ENCODE measurements at places on chromosomes 7 and 10.

- DNase-seq: no peak
These were observed 754.0 kb downstream of the KCNMA1 start for GRCh38 chr10:76883596-76883995.

GRCh38 chr7:147013825-147014224, 897.2 kb downstream of the CNTNAP2 start:
- DNase-seq: peak; percentile 27

DNA sequence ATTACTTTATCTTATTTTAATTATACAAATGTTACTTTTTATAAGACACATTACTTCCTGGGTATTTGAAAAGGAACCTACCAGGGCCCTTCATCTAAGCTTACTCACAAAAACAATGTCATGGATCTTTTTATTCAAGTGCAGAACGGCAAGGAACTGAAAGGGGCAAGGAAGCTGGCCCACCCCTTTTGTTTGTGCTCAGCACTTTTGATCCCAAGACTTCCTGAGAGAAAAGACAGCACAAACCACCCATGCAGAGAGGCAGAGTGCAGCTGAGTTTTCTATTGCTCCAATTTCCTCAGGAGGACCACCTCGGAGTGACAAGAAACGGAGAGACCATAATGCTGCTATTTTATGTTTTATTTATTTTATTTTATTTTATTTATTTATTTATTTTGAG, 232.0 kb upstream of the NRP1 start:
- no peak for DNase-seq

- peak; percentile 34 for DNase-seq
These were observed 2.6 kb downstream of the HOXA9 start for GRCh38 chr7:27162561-27163287.

DNA sequence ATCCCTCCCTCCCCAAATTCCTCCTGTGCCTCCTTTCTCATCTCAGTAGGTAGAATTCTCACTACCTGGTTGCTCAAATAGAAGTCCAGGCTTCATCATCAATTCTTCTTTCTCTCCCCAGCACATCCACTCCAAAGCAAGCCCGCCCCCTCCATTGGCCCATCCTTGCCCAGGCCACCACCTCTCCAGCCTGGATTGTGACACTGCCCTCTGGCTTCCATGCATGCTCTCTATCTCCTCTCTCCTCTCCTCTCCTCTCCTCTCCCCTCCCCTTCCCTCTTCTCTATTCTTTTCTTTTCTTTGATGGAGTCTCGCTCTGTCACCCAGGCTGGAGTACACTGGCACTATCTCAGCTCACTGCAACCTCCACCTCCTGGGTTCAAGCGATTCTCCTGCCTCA, 144.9 kb downstream of the UBE2H start:
- DNase-seq: no peak

DNA sequence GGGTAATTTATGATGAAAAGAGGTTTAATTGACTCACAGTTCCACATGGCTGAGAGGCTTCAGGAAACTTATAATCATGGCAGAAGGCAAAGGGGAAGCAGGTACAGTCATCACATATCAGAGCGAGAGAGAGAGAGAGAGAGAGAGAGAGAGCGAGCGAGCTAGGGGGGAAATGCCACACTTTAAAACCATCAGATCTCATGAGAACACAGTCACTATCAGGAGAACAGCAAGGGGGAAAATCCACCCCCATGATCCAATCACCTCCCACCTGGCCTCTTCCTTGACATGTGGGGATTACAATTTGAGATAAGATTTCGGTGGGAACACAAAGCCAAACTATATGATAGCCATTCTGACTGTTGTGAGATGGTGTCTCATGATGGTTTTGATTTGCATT, 576.3 kb downstream of the GFRA1 start:
- DNase-seq: no peak

DNA sequence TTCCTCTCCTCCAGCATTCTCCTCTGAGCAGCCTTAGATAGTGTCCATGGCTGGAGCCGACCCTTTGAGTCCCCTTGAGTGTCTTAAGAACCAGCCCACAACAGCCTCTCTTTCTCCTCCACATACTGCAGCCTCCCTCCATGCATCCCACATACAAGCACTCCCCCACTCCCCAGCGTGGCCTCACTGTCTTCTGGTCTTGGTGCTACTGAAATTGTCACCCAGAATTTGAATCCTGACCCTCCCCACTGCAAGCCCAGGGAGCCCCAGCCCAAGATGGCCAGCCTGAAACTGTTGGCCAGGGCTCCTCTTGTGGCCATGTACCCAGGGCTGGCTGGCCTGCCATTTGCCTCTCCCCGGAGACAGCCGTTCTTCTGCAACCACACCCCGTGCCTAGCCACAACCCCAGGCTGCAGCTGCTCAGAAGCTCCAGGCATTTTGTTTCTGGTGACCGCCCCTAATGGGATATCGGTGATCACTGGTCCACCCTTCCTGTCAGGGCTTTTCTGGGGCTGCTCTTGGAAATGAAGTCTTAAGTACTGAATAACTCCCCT, 18.8 kb upstream of the SH2D4B start:
- DNase-seq: no peak

DNA sequence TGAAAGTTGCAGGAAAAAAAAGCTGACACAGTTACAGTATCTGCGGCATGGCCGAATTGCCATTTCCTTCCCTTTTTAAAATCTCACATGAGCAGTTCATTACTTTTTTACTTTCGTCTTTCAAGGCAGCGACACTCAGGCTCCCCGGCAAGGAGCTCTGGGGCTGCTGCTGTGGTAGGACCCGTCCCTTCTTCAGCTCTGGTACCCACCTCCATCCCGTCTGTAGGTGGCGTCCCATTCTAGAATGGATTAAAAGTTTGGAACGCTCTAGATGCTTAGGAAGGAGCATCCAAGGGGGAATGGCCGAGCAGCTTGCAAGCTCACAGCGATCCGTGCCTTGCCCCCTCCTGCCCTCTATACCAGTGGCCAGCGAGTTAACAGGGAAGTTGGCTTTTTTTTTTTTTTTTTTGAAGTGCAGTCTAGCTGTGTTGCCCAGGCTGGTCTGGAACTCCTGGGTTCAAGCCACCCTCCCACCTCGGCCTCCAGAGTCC, 22.8 kb upstream of the TTYH3 start:
- DNase-seq: no peak

GRCh38 chr10:122161795-122162194, 109.3 kb upstream of the BTBD16 start:
- no peak for DNase-seq

DNA sequence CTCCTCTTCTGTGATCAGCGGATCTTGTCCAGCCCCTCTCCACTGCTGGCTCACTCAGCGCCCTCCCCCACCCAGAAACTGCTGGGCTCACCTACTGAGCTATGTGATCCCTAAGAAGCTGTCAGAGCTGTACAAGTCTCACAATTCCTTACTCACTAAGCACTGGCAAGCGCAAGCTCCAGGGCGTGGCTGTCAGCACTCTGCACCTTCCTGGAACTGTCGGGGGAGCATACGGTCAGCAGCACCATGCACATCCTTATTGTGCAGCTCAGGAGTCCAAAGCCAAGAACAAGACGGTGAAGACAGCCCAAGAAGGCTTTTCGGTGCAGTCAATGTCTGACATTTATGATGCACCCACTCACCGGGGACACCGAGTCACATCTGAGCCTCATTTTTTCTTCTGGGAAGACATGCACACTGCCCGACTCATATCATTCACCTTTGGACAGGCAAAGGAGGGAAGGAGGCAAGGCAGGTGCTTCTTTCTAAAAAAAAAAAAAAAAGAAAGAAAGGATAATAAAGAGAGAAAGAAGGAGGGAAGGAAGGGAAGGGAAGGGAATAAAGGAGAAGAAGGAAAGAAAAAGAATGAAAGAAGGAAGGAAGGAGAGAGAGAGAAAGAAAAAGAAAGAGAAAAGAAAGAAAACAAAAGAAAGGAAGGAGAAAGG, 56.3 kb downstream of the ASB13 start:
- DNase-seq: no peak

DNA sequence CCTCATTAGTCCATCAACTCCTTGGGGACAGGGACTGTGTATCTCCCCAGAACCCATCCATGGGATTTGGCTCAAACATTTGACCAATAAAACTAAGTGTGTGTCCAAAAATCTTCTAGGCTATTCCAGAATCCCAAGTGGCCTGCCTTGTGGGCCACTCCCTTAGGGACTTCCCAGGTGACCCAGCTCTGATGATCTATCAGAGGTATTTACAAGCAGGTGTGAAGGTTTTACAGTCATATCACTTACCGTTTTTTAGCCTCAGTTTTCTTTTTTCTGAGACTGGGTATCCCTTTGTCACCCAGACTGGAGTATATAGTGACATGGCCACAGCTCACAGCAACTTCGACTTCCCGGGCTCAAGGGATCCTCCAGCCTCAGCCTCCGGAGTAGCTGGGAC, 64.4 kb downstream of the PIP4K2A start:
- DNase-seq: no peak

DNA sequence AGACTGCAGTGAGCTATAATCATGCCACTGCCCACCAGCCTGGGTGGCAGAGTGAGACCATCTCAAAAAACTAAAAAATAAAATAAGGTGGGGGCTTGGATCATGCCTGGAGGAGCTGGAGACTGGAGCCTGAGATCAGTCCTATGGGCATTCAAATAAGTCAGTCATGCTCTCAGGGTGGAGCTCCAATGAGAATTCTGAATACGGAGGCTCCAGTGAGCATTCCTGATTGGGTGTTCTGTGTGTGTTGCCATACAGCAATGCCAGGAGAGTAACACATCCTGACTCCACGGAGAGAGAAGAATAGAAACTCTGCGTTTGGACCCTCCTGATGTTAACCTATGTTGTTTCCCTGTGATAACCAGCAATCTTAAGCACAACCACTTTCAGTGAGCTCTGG, 16.0 kb downstream of the UBE2D4 start:
- DNase-seq: no peak

DNA sequence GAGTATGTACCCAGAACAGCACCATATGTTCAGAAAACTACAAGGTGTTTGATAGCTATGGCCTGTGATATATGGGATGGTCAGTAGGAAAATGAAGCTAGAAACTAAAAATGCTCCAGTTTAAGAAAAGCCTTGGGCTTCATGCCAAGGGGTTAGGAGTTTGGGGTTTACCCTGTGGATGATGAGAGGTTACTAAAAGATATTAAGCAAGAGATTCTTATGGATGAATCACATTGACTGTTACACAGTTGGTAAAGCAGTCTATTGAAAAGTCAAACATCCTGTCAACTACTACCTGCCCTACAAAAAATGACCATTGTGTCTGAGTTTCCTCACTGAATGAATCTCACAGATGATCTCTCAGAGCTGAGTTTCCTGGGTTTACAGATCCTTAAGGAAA, 166.2 kb upstream of the INHBA start:
- DNase-seq: no peak

- no peak for DNase-seq
These were observed 275.0 kb downstream of the PTEN start for GRCh38 chr10:88138319-88138848.

DNA sequence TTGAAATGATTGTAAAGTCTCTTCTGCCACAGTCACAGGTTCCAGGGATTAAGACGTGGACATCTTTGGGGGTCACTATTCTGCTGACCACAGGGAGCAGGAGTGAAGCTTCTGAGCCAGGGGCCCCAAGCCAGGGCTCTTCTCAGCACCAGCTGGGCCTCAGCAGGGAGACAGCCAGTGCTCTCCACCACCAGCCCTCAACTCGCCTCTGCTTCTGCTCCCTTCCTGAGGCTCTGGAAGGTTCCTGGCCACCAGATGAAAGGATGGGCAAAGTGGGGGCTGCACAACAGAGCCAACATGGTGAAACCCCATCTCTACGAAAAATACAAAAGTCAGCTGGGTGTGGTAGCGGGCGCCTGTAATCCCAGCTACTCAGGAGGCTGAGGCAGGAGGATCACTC, 11.2 kb upstream of the CRYGN start:
- no peak for DNase-seq

DNA sequence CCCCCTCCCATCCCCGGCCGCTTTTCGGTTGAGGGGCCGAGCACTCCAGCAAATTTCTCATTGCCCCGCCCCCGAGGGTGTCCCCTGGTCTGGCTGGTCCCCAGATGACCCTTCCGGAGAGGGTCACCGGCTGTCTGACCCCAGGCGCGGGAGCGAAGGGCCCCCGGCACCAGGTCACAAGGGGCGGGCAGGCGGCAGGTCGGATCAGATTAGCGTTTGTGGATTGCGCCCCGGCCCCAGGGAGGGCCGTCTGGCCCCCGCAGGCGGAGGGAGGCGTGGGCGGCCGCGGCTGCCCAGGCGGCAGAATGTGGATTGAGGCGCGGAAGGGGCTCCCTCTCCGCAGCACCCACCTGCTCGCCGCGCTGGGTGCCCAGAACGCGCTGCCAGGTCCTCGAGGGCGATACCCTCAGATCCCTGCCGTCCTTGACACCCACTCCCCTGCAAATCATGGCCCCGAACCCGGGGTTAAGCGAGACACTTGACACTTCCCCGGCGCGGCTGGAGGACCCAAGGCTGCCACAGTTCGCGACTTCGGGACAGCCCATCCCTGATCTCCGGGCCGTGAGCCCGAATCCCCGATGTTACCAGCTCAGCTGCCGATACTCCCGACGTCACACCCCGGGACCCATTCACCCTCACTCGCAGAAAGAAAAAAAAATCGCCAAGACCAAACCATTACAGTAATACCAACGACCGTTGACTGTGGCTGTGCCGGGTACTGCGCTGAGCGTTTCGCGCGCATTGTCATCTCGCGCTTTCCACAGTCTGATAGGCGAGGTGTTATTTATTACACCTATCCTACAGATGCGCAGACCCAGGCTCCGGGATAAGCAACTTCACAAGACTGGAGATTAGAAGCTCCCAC, 953 bp downstream of the NODAL start:
- DNase-seq: no peak

DNA sequence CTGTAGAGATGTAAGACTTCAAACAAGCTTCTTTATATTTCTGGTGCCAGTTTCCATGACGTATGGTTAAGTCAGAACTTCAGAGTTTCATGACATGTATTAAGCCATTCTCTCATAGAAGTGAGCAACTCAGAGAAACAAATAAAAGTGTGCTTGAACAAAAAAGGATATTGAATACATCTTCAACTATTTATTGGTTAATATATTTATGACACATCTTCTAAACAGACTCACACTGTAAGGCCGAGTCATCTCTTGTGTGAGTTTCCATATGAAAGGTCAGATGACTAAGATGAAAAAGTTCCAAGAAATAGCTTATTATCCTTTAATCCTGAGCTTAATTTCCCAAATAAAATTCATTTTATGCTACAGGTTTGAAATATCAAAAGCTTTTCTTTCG, 105.5 kb upstream of the CSTF2T start:
- no peak for DNase-seq
